ENCODE measurements at places on chromosomes 1 and 21.

DNA sequence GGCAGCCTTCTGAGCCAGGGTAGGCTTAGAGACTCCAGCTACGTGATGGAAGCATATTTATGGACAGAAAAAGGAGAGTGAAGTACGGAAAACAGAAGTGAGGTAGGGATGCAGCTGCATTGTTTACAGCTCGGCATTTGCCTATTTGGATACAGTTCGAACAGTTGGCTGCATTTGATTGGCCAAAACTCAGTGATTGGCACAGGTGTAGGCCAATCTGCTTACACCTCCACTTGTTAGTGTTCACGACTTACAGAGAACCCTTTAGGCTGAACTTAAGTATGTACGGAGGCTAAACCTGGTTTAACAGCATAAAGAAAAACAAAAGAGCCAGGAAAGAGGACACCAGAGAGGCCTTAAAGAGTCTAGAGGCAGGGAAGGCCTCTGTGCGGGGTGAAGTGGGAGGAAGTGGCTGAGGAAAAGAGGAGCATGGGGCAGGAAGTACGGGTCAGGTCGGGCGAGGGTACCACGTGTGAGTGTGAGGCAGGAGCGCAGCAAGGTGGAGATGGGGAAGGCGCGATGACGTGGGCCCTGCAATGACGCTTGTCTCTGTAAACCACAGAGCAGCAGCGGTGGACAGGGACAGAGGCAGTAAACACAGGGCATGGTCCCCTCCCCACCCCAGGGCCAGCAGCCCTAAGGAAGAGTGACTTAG is 32.0 kb downstream of the RSPH1 start:
- no peak overlapping the region for H3K27ac ChIP-seq
- peak; percentile 82 for DNase-seq
- no peaks in the 10 kb centered on the region for H3K27me3 ChIP-seq
- no peaks in the 10 kb centered on the region for H3K36me3 ChIP-seq

GRCh38 chr1:60848583-60849188 is 233.7 kb upstream of the NFIA start:
- no peak for DNase-seq
- H3K36me3 ChIP-seq, result peaks cover 28% of the 10 kb centered on the region
- no peaks in the 10 kb centered on the region for H3K27me3 ChIP-seq
- H3K4me3 ChIP-seq, result no peak overlapping the region

- no peak overlapping the region for H3K4me3 ChIP-seq
- H3K27ac ChIP-seq, result no peak overlapping the region
- peaks cover 48% of the 10 kb centered on the region for H3K27me3 ChIP-seq
These were observed 18.1 kb upstream of the ARHGAP29 start for GRCh38 chr1:94255476-94255875.

GRCh38 chr1:212566522-212567479 is 41.8 kb upstream of the ATF3 start:
- no peak overlapping the region for H3K4me3 ChIP-seq
- H3K4me1 ChIP-seq, result no peaks in the 10 kb centered on the region
- DNase-seq, result no peak
- no peaks in the 10 kb centered on the region for H3K36me3 ChIP-seq

DNA sequence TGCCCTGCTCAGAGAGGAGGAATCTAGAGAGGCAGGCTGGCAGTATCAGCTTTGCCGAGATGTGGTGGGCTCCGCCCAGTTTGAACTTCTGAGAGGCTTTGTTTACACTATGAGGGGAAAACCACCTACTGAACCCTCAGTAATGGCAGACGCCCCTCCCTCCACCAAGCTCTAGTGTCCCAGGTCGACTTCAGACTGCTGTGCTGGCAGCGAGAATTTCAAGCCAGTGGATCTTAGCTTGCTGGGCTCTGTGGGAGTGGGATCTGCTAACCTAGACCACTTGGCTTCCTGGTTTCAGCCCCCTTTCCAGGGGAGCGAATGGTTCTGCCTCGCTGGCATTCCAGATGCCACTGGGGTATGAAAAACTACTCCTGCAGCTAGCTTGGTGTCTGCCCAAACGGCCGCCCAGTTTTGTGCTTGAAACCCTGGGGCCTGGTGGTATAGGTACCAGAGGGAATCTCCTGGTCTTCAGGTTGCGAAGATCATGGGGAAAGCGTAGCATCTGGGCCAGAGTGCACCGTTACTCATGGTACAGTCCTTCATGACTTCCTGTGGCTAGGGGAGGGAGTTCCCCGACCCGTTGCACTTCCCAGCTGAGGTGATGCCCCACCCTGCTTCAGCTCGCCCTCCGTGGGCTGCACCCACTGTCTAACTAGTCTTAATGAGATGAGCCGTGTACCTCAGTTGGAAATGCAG is 43.6 kb downstream of the C21orf91 start:
- peaks cover 4% of the 10 kb centered on the region for H3K36me3 ChIP-seq
- no peak overlapping the region for H3K27ac ChIP-seq
- H3K4me1 ChIP-seq, result no peaks in the 10 kb centered on the region
- no peak for DNase-seq
- no peak overlapping the region for H3K4me3 ChIP-seq

DNA sequence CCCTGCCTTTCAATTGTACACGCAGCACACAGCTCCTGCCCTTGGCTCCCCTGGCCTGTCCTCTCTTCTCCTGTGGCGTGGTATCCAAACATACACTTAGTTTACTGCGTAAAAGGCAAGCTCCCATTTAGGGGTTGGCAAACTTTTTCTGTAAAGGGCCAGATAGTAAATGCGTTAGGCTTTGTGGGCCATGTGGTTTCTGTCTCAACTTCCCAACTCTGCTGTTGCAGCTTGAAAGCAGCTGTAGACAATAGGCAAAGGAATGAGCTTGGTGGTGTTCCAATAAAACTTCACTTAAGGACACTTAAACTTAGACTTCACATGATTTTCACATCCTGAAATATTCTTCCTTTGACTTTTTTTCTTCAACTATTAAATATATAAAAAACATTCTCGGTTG is 63.3 kb downstream of the RHOU start:
- DNase-seq, result no peak
- H3K4me3 ChIP-seq, result no peak overlapping the region
- H3K27ac ChIP-seq, result no peak overlapping the region
- no peaks in the 10 kb centered on the region for H3K27me3 ChIP-seq
- no peaks in the 10 kb centered on the region for H3K4me1 ChIP-seq
- no peaks in the 10 kb centered on the region for H3K36me3 ChIP-seq

DNA sequence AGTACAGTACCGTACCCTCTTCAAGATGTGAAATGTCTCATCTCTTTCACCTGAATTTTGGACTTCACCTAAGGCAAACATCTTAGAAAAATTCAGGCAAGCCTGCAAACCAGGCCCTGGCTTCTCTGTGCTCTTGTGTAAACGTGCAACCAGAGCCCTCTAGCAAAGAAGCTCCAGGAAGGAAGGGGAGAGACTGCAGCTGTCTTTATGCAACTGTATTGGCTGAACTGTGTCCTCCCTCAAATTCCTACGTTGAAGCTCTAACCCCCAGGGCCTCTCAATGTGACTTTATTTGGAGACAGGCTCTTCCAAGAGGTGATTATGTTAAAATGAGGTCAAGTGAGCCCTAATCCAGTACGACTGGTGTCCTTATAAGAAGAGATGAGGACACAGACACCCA is 60.3 kb downstream of the SLC45A1 start:
- no peak for DNase-seq
- no peak overlapping the region for H3K4me3 ChIP-seq
- H3K4me1 ChIP-seq, result peaks cover 3% of the 10 kb centered on the region

Data from H9 (cell line).